ENCODE measurements at places on chromosomes 3 and 15.

- no peak for DNase-seq
Measured at GRCh38 chr3:159390656-159391212, 588.9 kb downstream of the MFSD1 start.

- DNase-seq: no peak
Measured at GRCh38 chr3:72299321-72299802, 514.4 kb upstream of the PROK2 start.

DNA sequence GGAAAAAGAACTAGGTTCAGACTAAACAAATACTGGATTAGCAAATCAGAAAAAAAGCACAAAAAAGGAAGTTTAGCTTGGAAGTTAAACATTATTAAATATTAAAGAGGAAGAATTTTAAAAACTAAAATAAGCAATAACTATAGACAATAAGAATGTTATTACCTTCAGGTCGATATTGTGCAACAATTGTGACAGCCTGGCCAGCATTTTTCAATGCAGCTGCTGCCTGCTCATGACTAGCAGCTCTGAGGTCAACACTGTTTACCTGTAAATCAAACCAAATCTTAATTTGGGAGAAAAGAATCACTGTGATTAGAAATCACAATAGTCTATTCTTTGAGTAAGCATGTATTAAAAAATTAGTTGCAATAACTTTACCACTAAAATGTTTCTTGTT is 75.1 kb upstream of the MELTF start:
- DNase-seq: no peak

DNA sequence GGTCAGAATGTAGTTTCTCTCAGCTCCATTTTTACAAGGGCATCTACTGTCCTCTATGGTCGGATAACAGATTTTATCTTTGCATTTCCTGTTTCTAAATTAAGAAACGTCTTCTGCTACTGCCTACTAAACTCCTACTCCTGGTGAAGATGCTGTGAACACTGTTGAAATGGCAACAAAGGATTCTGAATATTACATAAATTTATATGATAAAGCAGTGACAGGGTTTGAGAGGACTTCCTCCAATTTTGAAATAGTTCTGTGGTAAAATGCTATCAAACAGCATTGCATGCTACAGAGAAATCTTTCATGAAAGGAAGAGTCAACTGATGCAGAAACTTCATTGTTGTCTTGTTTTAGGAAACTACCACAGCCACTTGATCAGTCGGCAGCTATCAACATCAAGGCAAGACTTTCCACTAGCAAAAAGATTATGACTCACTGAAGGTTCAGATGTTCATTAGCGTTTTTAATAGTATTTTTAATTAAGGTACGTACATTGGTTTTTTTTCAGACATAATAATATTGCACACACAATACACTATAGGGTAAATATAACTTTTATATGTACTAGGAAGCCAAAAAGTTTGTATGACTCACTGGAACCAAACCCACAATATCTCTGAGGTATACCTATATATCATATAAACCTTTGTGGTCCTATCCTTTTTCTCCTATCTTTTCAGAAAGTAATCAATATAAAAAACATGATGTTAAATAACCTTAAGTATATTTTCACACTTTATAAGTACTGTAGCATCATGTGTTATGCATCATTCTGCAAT is 156.1 kb downstream of the STAG1 start:
- no peak for DNase-seq

GRCh38 chr3:165770781-165771180 is 66.4 kb downstream of the BCHE start:
- DNase-seq: no peak

DNA sequence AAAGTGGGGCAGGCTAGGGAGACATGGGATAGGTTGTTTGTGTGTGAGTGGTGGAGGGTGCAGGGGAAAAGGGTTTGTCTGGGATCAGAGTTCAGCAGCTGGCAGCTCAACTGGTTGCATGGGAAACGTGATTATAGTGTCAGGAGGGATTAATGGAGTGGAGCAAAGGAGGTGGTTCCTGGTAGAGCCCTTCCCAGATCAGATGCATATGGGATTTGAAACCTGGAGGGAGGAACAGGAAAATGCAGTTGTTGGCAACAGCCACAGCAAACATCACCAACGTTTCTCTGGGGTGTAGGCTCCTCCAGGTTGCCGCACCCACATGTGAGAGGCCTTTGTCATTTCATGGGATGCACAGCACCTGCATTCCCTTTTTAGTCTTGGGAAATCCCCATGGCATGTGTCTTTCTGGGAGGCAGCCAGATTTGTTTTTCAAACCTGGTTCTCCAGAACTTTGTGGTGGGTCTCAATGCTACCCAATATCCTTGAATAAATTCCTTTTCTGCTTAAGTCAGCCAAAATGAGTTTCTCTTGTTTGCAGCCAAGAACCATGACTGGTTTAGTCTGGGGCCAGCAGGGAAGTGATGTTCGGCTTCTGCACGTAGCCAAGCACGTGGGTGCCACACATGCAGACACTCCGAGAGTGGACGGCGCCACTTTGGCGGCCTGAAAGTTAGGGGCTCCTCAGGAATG is 61.3 kb downstream of the BDH1 start:
- no peak for DNase-seq

DNA sequence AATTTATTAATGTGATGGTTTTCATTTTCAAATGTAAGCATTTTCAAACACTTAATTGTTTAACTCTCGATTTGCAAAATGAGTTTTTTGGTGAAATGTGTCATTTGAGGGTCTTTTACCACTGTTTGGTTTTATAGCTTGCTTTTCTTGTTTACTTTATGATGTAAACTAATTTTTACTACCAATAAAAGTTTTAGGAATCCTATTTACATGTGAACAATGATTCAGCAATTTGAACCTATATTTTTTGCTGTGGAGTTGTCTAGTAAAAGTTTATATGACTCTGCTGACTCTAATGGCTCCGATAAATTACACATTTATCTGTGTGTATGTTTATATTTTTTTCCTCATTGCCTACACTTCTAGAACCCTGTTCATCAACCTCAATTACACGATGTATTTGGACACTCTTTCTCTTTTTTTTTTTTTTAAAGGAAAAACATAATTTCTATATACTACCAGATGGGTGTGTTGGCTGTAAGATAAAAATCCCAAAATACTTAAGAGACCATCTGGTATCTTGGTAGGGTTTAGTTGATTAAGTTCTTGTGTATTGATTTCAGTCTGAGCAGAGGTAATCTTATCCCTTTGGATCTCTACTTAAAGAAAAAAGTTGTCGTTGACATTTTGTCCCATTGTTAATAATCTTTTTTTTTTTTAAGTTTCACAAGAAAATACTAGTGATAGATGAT is 89.5 kb downstream of the PTPRG start:
- DNase-seq: no peak

DNA sequence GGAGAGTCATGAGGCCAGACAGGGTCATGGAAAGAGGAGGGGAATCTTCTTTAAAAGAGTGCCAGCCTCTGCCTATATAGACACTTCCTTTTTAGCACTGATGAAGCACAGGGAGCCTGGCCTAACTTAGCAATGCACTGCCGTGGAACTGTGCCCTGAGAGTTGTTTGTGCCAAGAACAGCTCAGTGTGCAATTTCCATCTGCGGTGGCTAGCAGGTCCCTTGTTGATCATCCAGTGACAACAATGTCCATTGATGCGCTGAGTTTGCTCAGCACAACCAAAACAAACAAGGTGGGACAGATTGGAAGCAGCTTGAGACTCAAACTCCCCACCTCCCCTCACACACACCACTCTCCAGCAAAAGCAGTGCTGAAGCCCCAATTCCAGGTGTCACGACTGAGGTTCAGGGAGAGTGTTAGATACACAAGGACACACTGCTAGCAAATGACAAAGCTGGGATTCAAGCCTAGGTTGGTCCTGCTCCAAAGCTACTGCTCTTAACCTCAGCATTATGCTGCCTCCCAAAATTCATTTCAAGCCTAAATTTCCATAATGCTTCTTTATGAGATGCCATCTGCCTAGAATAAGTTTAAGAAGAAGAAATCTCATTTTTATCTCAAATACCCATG is 316.6 kb upstream of the UBE2E2 start:
- no peak for DNase-seq
